Stimulated activated CD8-positive, alpha-beta memory T cell treated with anti-CD3 and anti-CD28 coated beads, Interleukin-15, amount 100 ng/mL, for 48 hours (primary cell): ENCODE measurements at places on chromosomes 12 and 14.

DNA sequence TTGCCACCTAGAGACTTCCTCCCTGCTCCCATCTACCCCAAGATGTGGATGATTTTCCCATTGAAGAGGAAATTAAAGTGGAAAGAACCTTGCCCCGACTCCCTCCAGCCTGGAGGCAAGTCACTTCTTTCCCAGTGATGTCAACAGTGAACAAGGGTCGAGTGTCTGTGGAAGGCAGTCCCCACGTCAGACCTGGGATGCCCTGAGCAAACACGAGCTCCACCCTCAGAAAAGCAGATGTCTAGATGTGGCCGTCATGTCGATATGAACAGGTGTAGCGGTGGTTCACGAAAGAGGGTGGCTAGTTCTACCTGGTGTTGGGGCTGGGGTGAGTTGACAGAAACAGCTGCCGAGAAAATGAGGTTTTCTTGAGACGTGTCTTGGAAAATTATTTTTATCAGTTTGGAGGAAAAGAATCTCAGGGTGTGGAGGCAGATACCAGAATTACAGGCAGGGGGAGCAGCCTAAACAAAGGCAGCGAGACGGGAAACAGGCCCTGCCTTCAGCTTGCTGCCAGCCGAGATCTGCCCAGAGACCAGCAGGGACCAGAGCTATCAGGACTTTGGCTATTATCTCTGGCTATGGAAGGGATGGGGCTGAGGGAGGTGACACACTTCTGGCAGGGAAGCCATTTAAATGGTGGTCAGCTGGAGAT is 25.9 kb downstream of the SYNDIG1L start:
- no peak for DNase-seq

- DNase-seq, result no peak
These were observed 1.9 kb downstream of the TTLL5 start for GRCh38 chr14:75662966-75663365.

GRCh38 chr12:68871921-68872320 is 61.0 kb downstream of the CPM start:
- no peak for DNase-seq

DNA sequence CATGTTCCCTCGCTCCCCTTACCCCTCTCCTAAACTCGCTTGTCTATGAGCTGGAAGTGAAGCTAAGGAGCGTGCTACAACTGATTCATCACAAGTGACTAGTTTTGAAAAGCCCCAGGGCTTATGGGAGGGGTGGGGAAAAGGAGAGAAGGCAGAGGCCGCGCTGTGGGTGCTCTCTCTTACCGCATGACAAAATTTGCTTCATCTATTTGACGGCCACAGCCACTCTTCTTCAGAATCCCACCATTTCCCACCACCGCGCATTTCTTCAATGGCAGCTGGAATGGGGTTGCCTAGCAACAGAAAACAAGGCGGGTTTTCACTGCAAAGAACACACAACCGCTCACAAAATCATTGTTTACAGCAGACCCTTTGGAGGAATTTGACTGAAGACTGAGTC is 79.4 kb downstream of the ST8SIA1 start:
- no peak for DNase-seq

- no peak for DNase-seq
These were observed 50.0 kb downstream of the FLRT2 start for GRCh38 chr14:85579942-85580341.

DNA sequence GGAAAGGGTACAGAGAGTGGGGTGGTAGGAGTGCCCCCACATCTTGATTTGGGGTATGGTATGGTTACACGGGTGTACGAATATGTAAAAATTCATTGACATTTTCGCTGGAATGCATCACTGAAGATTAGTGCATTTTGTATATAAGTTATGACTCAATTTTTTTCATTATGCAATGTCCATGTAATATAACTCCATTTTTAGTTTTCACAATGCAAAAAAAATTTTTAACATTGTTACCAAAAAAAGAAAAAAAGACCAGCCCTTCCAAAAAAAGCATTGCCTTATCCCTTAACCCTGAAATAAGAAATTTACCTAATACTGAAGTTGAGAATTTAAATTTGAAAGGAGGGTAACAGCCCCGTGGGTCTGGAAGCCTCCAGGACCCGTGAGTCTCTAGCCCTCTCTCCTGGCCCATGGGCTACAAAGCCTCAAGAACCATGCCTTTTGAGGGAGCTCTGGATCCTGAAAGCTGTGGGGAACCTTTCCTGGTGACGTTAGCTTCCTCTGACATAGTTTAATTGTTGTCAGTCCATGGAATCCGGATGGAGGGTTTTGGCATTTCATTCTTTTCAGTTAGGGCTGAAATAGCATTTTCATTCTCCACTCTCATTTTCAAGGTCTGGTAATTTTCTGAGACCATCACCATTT is 55.6 kb upstream of the ACTN1 start:
- no peak for DNase-seq

- DNase-seq, result no peak
These were observed 5.5 kb upstream of the GAS2L3 start for GRCh38 chr12:100567945-100568344.

- DNase-seq, result no peak
These were observed 3.7 kb downstream of the SIVA1 start for GRCh38 chr14:104756477-104757237.

GRCh38 chr14:87575378-87575777 is 417.6 kb downstream of the GALC start:
- DNase-seq, result no peak

- DNase-seq, result no peak
These were observed 124.7 kb upstream of the MAX start for GRCh38 chr14:65226824-65227604.

- DNase-seq, result no peak
These were observed 41.4 kb downstream of the NOC4L start for GRCh38 chr12:132185705-132186104.

DNA sequence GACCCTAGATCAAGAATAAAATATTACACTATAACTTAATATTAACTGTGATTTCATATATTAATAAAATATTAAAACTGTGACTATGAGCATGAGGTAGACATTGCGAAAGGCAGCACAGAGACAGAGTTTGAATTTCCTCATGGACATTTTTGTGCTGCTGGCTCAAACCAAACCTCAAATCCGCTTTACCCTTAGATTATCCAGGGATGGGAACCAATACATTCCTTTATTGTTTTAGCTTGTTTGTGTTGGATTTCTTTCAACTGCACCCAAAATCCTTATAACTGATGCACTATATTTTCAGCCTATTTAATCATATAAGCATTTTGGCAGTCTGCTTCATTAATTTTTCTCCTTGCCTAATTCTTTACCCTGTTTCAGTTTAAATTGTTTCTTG is 436.7 kb downstream of the ATP23 start:
- no peak for DNase-seq

- DNase-seq, result no peak
These were observed 182.0 kb downstream of the DAD1 start for GRCh38 chr14:22407033-22407432.

DNA sequence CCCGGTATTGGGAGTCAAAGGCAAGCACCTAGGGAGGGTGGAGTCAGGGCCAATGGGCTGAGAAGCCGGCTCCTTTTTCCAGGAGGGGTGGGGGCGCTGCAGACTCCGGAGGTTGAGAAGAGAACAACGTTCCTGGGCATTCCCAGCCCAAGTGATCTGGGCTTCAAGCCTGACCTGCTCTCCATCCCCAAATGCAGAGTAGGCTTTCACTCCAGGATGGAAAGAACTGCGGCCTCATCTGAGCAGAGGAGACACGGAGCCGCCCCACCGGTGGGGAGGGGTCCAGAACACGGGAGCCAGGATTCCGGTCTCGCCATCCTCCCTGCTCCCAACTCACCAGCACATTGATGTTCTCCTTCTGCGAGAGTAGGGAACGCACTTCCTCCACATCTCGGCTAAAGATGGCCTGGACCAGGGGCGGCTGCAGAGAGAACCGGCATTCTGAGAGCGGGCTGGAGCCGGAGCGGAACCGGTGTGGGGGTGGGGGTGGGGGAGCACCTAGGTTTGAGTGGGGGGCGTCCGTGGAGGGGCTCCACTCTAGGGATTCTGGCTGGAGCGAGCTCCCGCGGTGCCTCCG is 605 bp downstream of the ANKRD52 start:
- no peak for DNase-seq

GRCh38 chr12:12887471-12887870 is 3.9 kb upstream of the GPRC5A start:
- no peak for DNase-seq

DNA sequence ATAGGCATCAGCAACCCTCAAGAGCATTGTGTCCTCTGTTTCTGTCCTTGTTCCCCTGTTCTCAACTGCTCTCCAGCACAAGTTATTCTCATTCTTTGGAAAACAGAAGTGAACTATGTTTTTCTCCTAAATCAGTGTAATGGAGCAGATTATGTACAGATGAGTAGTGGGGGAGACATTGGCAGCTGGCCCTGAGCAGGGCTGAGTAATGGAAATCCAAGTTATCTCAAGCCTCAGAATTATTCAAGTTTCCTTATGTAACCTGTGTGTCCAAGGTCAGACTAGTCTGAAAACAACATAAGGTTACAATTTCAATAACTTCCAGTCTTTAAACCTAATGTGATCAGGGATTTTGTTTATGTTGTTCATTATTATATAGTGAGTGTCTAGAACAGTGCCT is 116.1 kb upstream of the FUT8 start:
- no peak for DNase-seq

GRCh38 chr12:60689137-60689536 is 1093.3 kb downstream of the SLC16A7 start:
- no peak for DNase-seq

GRCh38 chr14:89900802-89901201 is 53.7 kb downstream of the EFCAB11 start:
- no peak for DNase-seq

DNA sequence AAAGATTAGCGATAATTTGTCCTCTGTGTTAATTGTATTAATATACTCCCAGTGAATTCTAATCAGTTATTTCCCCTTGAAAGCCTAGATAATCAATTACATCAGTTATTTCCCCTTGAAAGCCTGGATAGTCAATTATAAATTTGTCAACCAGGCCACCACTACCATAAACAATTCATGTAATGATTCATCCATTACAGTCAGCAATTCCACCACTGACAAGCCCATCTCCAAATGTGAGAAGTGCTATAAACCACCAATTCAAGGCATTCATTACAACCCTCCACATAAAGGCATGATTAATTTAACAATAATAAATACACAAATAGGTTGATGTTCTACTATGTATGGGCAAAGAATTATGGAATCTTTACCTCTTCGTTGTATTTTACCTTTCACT is 40.9 kb downstream of the INTS13 start:
- DNase-seq, result no peak

GRCh38 chr14:102050625-102051024 is 36.2 kb downstream of the HSP90AA1 start:
- DNase-seq, result no peak

DNA sequence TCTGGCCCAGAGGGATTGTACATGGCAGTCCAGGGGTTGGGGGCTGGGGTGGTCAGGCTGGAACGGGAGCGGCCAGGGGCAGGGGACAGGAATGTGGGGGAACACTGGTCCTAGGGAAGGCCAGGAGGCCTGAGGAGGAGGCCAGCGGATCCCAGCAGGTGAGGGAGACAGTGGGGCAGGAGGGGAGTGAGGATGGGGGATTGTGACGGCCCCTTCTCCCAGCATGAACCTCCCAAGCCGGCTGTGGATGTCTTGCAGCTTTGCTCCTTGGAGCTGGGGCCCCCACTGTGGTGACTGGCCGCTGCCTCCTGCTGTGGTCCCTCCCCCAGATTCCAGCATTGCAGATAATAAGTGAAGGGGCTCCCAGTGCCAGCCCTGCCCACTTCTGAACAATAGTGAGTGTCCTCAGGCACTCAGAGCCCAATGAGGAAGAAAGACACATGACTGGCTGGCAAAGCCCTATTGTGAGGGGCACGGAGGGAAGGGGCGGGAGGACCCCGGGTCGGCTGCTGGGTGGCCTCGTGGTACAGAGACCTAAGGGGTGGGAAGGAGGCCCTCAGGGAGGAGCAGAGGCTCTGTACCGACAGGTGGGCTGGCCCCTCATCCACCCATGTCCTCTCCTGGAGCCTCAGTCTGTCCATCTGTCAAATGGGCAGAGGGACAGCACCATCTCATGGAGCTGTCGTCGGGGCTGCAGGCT is 215.0 kb downstream of the KIF26A start:
- no peak for DNase-seq

- DNase-seq, result no peak
These were observed 668.0 kb downstream of the DIO2 start for GRCh38 chr14:79543348-79543747.

DNA sequence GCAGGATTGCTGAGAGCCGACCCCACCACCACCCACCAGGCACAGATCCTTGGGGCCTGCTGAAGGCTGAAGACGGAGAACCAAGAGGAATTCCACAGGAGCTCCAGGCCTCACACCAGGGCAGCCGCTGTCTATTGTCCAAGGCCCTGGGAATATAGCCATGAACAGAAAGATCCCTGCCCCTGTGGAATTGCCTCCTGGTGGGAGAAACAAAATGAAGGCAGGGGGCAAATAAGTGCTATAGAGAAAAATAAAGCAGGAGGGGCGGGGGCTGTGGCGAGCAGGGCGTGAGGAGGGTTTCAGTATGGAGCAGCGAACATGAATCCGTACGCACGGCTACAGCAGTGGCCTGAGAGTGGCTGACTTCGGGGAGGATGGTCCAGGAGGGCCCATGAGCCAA is 96.1 kb downstream of the EML1 start:
- DNase-seq, result no peak

DNA sequence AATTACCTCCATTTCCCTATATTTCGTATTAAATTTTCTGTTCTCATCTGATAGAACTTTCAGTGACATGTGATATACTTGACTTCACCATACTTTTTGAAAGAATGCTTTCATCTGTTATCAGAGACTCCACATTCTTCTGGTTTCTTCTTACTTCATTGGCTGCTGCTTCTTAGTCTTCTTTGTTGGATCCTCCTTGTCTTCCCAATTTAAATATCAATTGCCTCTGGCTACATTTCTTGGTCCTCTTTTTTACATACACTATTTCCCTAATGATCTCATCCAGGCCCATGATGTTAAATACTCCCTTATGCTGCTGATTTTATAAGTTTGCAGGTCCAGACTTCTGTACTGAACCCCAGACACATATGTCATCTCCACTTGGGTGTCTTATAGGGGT is 22.0 kb downstream of the OR5AU1 start:
- no peak for DNase-seq

GRCh38 chr12:18261273-18261672 is at the start of gene PIK3C2G:
Gene PIK3C2G, plus strand, starts transcription at chr12:18261518. Its CDS starts 20,564 bp downstream, at chr12:18282082.
- no peak for DNase-seq

DNA sequence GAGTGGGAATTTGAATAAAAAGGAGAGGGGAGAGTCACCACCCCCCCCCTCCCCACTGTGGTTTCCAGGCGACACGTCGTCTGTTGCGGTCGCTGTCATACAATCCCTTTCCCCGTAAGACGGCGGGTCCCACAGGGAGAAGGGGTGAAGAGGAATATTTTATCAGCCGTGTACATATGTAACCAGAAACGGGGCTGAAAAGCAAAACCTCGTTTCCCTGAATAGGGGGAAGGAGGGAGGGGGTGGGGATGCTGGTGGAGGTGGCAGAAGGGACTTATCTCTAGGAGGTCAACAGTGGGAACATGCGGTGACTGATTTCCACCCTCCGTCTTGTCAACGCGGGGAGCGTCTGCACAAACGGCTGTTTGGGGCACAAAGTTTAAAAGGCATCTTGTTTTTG is 171.4 kb downstream of the RBM19 start:
- no peak for DNase-seq
